Right ventricle myocardium inferior (tissue), 1 donor: ENCODE measurements at places on chromosomes 1 and 21.

DNA sequence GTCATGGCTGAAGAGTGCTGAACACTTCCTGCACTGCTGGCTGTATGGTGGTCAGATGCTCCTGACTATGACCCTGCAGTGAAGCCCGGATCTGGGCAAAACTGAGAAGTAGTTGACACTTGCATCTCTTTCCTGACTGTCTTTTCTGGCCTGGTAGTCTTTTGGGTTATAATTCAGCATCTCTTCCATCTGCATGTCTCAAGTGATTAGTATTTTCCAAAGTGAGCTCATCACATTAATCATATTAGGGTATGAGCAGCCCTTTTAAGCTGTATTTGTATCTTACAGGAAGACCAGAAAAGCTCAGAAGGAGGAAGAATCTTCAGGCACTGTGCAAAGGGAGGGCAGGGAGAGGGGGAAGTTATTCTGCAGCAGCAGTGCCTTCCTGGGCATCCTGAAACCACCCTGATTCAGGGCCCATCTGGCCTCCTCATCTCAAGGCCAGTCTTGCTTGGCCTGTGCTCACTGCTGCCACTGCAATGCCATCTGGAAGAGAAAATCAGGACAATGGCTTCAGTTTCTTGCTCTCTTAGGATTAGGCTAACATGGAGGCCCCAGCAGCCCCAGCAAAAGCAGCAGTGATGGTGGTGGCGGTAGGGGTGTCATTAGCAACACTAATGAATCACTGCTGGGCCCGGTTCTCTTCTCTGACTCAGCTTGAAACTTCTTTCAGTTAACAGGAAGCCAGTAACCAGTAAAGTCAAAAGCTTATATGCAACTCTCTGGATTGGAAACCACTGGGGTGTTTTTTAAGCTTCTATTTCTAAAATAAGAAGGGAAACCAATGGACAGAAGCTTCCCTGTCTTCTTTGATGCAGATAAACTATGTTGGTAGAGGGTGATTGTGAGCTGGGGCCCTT, 63.3 kb upstream of the WDR26 start:
- no peak for DNase-seq

DNA sequence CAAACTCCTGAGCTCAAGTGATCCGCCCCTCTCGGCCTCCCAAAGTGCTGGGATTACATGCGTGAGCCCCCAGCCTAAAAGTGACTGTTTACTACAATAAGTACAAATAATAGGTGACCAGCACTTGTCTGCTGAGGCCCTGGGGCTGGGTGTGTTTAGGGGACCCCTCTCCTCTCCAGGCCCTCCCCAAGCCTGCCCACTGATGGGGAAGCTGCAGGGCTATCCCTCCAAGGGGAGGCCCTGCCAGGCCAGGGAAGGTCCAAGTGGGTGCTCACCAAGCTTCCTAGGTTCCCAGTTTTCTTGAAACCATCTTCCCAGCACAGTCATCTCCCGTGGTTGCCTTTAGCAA, 60.7 kb downstream of the H3-3A start:
- no peak for DNase-seq

DNA sequence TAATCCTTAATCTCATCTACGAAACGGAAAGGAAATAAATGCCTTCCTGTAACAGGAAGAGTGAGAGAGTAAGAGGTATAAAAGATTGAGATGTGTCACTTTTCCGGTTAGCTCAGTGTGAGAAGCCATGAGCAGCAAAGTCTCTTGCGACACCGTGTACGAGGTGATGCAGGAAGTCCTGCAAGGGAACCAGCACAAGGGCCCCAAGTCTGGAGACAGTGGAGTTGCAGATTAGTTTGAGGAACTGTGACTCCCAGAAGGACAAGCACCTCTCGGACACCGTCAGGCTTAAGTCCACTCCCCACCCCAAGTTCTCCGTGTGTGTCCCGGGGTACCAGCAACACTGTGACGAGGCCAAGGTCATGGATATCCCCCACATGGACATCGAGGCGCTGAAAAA, 592.3 kb upstream of the ADGRL2 start:
- peak; percentile 61 for DNase-seq

DNA sequence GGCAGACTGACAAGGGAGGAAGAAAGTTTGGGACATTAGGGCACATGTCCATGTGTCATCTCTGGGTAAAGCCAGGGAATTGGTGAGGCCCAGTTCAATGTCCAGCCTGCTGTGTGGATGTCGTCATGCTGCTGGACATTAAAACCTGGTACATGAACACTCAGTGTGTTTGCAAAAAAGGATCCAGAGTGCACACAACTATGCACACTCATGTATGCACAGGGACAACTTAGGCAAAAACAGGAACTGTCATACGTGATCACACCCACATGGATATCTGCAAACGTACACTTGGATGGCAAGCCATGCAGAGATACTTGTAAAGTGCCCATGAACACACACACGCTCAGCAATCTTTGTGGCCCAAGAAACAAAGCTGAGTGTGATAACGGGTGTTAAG, 47.9 kb upstream of the NEK2 start:
- no peak for DNase-seq

DNA sequence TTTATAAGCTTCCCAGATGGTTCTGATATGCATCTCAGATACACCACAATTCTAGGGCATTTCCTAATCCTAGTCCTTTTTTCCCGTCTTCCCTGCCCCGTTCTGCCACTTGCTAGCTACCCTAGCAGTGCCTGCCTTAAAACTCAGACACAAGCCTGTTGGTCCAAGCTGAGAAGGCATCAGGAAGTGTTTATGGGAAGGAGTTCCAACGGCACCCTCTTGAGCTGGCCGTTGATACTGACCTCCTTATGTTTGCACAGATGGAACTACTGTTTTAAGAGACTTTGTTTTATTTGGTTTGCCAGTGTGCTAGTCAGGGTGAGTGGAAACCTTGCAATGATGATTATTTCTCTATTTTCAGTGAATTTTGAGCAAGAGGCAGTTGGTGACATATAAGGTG, 67.2 kb downstream of the UCK2 start:
- DNase-seq = no peak
